ENCODE measurements at places on chromosomes 5 and 9. TPM values are rescaled to one million over a fixed set of nuclear protein-coding genes. Genes with fewer than 3 reads are reported as not detected.

The CBY3 gene
- not detected for total RNA-seq

The COL5A1 gene
- total RNA-seq, result 26.8 TPM

GRCh38 chr5:138180841-138181240, 1.9 kb downstream of the KIF20A start:
- no peak for DNase-seq

DNA sequence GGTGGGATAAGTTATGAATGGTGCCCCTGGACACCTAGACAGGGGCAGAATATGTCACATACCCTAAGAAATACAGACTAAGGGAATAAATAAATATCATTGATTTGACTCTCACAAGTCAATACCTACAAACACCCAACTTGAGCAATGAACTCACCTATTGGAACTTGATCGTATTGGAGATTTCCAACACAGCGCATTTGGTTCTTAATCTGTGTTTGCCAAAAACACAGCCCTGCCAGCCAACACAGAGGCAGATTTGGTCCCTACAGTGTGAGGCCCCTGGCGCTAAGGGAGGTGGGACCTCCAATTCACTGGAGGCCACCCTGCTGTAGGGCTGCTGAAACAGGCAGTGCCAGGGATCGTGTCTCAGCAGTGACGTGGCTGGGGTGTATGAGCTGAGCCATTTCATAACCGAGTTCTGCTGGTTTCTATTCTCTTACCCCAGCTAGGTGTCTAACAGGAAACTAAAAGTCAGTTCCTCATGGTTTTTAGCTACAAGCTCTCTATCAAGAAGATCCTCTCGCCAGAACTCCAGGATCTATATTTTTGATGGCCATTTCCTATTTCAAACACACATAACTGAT, 84.5 kb downstream of the SLC1A1 start:
- DNase-seq, result no peak

- no peak for DNase-seq
Observed at GRCh38 chr5:42059291-42059690, 134.2 kb downstream of the FBXO4 start.

DNA sequence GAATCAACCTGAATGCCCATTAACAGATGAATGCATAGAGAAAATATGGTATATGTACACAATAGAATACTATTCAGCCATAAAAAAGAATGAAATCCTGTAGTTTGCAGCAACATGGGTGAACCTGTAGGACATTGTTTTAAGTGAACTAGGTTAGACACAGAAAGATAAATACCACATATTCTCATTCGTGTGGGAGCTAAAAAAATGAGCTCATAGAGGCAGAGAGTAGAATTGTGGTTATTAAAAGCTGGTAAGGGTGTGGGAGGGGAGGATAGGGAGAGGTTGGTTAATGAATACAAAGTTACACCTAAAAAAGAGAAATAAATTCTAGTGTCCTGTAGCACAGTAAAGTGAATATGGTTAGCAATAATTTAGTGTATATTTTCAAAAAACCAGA, 23.5 kb downstream of the PTTG1 start:
- no peak for DNase-seq

DNA sequence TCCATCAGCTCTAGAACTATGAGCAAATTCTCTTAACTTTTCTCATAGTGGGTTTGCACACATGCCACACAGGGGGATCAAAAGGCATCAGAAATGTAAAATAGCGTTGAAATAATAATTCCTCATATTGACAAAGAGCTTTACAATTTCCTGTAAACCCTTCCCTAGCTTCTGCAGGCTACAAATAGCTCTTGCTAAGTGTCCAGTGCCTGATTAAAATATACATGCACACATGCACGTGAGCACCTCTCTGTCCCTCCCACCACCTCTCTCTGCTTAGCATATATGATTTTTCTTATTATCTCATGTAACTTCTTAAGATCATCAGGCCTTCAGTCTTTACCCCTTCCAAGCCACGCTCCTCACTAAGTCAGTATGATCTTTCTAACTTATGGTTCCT, 13.7 kb upstream of the PPP2R2B start:
- no peak for DNase-seq

DNA sequence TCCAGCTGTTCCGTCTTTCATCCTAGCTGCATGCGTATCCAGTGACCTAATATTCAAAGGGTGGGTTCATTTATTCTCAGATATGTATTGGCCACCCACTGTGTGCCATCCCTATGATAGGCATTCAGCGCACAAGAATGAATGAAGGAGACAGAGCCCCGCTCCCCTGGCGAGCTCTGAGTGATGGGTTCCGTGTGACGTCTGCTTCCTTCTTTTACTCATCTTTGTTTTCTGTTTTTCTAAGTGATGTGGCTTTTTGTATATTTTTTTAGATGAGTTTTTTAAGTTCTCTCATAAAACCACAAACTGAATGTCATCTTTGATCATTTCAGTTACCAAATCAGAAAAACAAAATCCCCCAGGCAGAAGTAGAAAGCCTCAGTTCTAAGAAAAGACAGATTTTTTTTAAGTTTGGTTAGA, 168.3 kb upstream of the OTULINL start:
- DNase-seq, result no peak

DNA sequence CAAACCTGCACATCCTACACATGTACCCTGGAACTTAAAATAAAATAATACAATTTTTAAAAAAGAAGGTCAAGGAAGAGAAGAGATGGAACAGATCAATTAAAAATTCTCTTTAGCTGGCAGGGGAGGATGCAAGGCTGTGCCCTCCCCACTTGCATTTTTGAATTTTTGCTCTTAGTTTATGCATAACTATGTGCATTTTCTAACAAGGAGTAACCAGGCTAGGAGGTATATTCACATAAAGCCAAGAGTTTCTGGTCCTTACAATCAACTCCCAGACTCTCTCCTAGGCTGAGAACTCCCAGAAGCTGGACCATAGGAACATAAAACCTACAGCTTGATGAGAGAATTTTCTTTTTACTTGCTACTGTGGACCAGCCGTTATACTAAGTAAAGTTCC, 29.8 kb downstream of the CCDC192 start:
- no peak for DNase-seq

GRCh38 chr5:75848077-75848476, 130.8 kb upstream of the POC5 start:
- DNase-seq, result no peak

DNA sequence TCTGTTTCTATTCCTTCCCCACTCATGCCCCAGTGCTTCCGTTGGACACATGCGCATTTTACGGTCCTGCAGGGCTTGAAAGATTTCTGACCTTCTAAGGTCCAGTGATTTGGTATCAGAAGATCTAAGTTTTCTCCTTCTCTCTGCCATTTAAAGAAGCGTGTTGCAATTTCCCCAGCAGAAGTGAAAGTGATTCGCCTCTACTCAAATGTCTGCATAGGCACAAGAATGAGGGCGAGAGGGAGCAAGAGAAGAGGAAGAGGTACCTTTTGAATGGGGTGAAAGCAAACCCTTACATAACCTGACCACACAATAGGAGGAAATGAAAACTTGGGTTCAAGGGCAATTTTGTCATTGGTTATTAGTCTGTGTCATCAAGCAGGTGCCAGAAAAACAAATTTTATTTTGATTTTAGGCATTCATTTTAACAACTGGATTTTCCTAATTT, 31.7 kb upstream of the NR3C1 start:
- DNase-seq, result no peak

GRCh38 chr5:10421896-10422691, 19.6 kb upstream of the ROPN1L start:
- no peak for DNase-seq

DNA sequence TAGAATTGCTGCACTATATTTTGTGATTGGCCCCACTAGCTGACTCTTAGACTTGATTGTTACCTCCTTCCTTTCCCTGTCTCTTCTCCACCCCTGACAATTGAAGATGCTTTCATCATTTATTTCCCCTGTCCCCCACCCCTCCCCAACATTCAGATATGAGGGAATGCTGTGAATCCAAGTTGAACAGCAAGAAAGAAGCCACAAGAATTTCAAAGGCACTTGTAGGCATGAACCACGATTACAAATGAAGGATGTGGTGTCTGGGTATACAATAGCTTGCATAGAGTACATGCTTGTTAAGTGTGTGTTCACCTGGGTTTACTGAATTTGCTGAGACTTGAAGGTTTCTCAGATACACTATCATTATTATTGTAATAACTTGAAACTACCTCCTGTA, 78.3 kb upstream of the TRIO start:
- no peak for DNase-seq
